ENCODE measurements at places on chromosomes 3 and 15.

- no peak for DNase-seq
Measured at GRCh38 chr3:20683910-20684309, 497.9 kb upstream of the SGO1 start.

DNA sequence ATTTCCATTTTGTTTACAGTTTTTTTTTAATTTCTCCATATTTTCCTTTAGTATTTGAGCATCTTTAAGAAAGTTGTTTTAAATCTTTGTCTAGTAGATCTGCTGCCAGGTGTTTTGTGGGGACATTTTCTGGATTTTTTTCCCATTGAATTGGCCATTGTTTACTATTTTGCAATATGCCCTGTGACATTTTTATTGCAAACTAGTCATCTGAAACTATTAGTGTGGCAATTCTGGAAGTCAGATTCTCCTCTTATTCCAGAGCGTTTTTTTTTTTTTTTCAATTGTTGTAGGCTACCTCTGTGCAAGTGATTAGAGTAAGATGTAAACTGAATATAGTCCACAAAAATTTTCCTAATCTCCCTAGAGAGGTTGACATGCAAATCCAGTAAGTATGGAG is 334.2 kb downstream of the PYDC2 start:
- no peak for DNase-seq

DNA sequence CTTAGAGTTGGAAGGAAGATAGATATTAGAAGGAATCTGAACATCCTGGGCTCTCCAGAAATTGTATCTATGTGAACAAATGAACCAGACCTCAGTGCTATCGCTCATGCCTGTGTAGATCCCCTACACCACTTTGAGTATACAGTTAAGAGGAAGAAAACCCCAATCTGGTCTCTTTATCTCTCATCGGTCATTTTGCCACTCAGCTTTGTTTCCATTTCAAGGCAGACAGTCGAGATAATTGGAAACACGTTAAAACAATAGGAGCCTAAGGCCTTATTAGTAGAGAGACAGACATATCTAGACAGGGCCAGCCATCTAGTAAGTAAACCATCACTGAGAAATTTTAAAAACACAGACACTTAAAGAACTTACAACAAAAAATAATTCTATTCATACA is 101.6 kb downstream of the MYLK start:
- no peak for DNase-seq

GRCh38 chr3:105829871-105830622 is 38.8 kb downstream of the CBLB start:
- no peak for DNase-seq

DNA sequence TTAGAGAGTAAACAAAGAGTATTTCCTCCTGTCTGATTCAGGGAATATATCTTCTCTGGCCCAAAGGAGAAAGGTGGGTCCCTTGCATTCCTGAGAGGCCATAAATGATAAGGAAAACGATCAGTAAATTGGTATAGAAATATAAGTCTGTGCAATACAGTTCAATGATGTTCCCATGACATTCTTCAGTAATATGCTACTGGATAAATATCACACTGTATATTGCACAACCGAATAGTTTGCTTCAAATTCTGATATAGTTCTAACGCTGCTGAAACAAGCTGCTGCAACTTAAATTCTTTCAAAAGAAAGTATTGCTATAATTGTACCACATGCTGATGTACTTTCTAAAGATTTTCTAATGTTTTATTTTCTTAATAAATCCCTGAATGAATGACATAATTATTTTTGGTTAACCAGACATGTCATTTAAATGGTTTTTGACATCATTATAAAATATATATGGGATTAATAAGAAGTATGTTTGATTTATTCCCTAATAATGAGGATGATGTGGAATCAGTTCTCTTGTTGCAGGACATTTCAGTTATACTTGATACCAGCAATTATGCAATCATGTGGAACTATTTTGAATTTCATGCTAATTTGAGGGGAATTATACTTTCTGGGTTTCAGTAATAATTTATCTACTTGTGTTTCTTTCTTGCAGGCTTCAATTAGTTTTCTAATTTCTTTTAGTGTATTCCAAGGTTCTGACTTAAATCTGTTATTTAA is 44.9 kb downstream of the FGF7 start:
- DNase-seq, result no peak

GRCh38 chr3:5692446-5692845 is 504.9 kb downstream of the EDEM1 start:
- no peak for DNase-seq

DNA sequence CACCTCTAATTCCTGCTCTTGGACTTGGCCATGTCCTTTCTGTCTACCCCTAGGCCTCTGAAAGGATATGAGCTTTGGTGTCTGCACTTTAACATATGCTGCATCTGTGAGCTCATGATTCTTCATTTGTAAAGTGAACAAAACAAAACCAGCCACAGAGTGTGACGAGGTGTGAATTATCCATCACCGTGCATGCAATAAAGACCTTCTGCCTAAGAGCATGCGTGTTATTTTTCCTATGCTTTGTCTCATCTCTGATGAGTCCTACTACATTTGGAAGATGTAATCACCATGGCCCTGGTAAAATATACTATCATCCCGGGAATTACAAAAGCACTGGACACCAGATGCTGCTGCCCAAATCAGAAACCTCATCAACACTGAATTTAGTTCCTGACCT is 103.5 kb upstream of the KCNAB1 start:
- DNase-seq, result peak; percentile 31

DNA sequence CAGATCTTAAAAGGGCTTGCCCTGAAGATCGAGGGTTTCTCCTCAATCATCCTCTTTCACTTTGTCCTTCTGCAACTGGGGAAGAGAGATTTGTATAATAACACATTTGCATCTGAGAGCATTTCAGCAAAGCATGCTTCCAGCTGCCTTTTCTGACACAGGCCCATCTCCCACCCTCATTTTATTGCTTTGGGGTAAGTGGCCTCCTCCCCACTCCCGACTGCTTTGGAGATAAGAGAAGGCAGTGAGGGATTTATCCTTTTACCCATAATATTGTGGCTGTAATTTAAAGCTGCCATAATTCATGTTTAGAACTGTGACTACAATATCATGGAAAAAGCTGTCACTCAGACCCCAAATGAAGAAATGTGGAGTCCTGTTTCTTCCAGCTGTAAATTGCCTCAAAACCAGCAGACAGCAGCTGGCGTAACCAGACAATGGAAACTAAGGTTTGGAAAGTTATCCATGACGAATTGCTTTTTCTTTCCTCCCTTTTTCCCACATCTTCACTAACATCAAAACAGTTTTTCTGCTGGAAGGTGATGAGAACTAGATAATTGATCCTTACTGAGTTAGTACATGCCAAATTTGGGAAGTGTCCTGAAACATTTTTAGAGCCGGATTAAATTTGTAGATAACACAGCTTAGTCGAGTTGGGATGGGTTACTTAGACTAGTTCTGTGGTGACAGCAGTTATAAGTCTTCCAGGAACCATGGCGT is 104.2 kb upstream of the PFN2 start:
- DNase-seq, result no peak

GRCh38 chr3:11084098-11084497 is 70.2 kb upstream of the HRH1 start:
- no peak for DNase-seq

- DNase-seq, result peak; percentile 76
Measured at GRCh38 chr15:70158309-70159000, 60.7 kb upstream of the TLE3 start.

- no peak for DNase-seq
Measured at GRCh38 chr15:30953183-30953582, 38.2 kb downstream of the MTMR10 start.

- DNase-seq, result no peak
Measured at GRCh38 chr3:176663387-176663786, 533.9 kb downstream of the TBL1XR1 start.

- no peak for DNase-seq
Measured at GRCh38 chr3:172561897-172562640, 38.8 kb upstream of the TNFSF10 start.

GRCh38 chr15:77851691-77852090 is 219.0 kb upstream of the LINGO1 start:
- DNase-seq, result peak; percentile 10

GRCh38 chr15:68310178-68310803 is 32.7 kb downstream of the FEM1B start:
- DNase-seq, result no peak

- DNase-seq, result peak; percentile 78
Measured at GRCh38 chr3:159828542-159828943, 160.1 kb upstream of the IL12A start.

- no peak for DNase-seq
Measured at GRCh38 chr3:106135451-106136160, 266.8 kb upstream of the CBLB start.

GRCh38 chr15:96170979-96171739 is 159.3 kb upstream of the NR2F2 start:
- DNase-seq, result no peak

DNA sequence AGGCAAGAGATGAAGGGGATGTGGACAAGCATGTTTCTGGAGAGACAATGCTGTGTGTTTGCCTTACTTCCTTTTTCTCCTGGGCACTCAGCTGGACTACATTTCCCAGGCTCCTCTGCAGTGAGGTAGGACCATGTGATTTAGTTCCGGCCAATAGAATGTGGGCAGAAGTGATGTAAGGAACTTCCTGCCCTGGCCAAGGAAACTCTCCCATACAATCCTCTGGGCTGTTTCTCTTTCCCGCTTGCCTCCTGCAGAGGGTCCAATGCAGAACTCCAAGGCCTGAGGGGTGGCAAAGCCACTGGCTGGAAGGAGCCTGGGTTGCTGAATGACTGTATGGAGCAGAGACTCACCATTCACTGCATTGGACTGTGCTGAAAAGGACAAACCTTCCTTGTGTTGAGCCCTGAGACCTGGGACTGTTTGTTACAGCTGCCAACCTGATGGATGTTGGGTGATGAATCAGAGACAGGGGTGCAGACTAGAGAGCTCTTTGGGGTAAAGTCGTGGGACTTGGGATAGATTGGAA is 82.7 kb upstream of the SLC6A6 start:
- peak; percentile 27 for DNase-seq
